CD4-positive, alpha-beta T cell treated with Interleukin-17A for 1 hour (primary cell): ENCODE measurements at places on chromosomes 12 and 14.

- DNase-seq, result no peak
Measured at GRCh38 chr12:49649445-49649844, 26.1 kb downstream of the PRPF40B start.

DNA sequence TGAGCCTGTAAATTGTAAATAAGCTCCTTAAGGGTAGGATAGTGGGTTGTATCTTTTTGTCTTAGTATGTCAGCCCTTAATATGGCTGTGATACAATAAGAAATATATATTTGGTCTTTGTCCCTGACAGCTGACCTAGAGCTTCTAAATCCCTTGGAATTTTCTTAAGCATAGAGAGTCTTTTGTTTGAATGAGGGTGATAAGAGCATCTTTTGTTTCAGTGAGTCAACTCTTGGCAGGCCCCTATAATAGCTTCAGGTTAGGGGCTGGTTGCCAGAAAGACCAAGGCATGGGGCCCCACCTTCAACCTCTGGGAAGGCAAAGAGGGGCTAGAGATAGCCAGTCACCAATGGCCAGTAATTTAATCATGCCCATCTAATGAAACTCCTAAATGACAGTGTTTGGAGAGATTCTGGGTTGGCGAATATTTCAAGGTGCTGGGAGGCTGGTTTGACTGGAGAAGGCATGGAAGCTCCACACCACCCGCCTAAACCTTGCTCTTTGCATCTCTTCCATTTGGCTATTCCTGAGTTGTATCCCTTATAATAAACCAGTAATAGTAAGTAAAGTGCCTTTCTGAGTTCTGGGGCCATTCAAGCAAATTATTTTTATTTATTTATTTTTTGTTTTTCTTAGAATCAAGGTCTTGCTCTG lies 10.5 kb downstream of the PALS1 start:
- no peak for DNase-seq

DNA sequence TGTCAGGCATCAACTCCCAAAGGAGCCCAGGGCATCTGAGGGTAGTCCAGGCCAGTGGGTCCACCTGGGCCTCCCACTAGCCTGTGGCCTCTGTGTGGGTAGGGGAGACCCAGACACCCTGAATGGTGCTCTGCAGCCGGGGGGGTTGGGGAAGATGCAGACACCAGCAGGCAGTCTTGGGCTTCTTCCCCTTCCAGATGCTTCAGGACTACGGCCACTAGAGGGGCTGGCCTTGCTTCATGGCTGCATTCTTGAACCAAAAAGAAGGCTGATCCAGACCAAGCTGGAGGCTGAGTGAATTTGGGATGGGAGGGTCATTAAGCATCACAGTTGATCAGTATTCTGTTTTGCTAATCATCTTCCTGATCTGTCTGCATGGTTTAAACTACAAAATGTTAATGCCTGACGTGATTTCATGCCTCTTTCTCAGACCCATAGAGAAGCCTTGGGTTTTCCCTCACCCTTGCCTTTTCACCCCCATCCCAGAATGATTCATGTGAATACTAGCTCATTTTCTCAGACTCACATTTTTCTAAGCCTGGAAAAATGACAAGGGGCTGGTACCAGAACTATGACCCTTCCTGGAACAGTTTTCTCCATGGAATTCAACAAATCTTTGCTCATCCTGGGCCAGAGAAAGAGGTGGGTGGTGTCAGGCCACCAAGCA lies 134.2 kb downstream of the NTF3 start:
- DNase-seq, result no peak

- DNase-seq, result no peak
Measured at GRCh38 chr12:117076410-117077372, 22.5 kb downstream of the TESC start.

DNA sequence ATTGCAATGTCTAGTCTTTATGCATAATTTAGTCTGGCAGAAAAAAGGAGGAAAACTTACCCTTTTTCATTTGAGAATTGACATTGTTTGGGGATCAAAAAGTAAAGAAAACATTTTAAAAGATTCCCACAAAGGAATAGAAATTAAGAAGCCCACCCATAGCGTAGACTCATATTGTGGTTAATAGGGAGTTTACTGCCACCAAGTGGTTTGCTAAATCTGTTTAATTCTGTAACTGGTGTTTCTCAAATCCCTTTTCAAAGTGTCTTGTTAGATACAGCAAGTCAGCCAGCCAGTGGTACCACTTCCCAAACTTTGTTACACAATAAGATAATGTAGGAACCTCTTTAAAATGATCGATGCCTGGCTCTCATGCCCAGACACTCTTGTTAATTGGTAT lies 180.3 kb downstream of the IPO8 start:
- DNase-seq, result no peak

GRCh38 chr12:69733638-69734037 lies 5.0 kb upstream of the RAB3IP start:
- DNase-seq, result no peak

- DNase-seq, result no peak
Measured at GRCh38 chr14:52332269-52332668, 18.2 kb downstream of the PTGER2 start.

- no peak for DNase-seq
Measured at GRCh38 chr12:93378998-93379325, 1.2 kb downstream of the NUDT4 start.

DNA sequence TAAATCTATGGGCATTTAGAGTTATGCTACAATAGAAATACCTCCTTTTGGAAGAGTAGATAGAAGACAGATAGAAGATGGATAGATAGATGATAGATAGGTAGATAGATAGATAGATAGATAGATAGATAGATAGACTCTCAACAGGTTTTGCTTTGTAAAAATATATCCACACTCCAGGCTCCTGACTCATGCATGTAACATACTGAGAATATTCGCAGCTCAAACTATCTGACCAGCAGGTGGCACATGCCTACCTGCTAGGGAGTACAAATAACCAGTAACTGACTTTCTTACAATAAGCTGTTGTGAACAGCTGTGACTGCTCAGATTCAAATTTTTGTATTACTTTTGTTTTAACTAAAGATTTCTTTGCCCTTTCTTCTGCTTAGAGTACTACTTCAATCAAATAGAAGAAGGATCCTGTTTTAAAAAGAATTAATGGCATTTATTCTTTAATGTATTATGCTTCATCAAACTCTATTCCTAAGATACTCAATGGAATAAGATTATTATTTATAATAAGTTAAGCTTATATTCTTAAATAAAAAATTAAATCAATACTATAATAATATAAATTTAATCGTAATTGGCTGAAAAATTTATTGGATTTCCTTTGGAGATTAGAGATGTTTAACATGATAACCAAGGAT lies 15.8 kb upstream of the CPNE8 start:
- peak; percentile 38 for DNase-seq

DNA sequence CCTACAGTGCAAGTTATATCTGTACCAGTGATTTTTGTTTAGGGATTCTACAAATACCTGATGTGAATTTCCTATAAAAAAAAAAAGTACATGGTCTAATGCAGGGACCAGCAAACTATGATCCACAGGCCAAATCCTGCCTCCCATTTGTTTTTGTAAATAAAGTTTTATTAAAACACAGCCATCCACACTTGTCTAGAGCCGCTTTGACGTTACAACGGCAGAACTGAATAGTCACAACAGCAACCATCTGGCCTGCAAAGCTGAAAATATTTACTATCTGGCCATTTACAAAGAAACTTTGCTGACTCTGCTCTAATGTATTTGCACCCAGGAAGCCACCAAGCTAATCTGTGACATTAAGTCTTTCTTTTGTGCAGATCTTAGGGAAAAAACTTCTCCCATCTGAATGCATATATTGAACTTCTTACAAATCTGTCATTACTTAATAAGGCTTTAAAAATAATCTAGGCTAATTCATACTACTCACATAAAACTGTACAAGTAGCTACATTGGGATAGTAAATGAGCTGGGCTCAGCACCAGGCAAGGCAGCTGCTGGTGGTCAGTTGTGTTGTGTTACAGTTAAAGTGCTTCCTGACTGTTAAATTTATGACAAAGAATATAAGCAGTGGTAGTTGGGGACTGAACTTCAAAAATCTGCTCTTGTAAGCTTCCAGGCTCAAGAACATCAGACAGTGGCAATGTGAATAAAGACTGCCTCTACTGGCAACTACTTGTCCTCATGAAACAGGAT lies 303.3 kb downstream of the MED13L start:
- DNase-seq, result no peak

- DNase-seq, result no peak
Measured at GRCh38 chr12:78359520-78359919, 505.1 kb upstream of the SYT1 start.

DNA sequence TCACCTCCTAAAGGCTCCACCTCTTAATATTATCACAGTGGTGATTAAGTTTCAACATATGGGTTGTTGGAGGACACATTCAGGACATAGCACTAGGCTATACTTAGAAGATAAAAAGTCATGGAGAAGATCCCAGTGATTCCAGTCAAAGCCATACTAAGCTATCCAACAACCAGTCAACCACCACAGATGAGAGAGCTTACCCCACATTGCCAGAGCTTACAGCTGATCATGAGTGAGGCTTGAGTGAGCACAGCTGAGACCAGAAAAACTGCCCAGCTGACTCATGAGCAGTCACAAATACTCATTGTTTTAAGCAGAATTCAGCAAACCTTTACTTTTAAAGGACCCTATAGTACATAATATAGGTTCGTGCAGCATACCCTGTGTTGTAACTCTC lies 85.1 kb downstream of the DRAM1 start:
- DNase-seq, result no peak

DNA sequence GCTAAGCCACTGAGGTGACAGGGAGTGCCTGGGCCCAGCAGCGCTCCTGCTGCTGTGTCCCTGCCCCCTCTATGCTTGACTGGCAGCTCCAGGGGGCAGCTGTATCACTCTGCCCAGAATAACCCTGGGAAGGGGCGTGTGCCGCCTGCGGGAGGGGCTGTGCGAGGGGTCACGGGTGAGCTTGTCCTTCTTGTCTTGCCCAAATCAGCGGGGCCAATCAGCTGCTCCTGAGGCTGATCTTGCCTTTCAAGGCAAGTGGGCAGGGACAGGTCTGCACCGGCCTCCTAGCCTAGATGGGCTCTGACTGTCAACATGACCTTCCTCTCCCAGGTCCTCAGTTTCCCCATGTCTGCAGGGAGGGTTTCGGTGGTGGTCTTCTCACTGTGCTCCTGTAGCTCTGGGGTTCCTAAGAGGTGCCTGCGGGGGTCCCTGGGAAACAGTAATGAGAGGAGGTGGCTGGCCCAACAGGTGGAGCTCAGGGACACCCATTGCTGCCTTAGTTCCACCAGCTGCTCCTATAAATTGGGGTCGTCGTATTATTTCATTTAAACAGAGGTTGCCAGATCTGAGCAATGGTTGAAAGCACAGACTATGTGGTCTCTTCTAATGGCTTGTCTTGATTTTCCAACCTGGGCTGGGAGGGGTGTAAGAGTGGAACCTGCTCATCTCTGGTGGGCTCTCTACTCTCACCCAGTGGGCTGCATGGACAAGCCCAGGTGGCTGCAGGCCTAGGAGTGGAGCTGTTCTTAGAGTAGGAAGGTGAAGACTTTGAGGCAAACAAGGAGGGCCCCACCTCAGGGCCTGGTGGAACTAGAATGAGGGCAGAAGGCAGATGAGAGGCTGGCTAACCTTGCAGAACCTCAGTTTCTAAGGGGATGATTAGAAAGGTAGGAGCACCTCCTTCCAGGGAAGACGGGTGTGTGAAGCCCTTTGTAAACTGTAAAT lies 11.7 kb downstream of the RTL1 start:
- no peak for DNase-seq

GRCh38 chr14:22471545-22472121 lies 117.4 kb downstream of the DAD1 start:
- DNase-seq, result no peak

DNA sequence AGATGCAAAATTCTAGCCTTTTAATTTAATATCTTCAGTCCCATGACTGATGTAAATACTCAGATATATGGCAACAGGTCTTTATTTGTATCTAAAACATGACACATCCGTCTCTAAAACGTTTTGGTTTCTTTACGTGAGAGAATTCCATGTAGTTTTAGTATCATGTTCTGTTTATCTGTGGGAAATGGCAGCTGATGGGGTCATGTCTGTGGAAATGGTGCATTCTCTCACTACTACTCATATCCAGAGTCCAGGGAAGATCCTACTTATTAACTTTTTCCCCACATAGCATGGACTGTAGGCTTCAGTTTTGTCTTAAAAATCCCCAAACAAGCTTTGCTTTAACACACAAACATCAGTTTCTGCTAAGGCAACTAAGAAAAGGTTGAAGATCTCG lies 53.8 kb downstream of the SPTLC2 start:
- DNase-seq, result no peak

GRCh38 chr12:65302891-65303290 lies 24.4 kb downstream of the MSRB3 start:
- no peak for DNase-seq

DNA sequence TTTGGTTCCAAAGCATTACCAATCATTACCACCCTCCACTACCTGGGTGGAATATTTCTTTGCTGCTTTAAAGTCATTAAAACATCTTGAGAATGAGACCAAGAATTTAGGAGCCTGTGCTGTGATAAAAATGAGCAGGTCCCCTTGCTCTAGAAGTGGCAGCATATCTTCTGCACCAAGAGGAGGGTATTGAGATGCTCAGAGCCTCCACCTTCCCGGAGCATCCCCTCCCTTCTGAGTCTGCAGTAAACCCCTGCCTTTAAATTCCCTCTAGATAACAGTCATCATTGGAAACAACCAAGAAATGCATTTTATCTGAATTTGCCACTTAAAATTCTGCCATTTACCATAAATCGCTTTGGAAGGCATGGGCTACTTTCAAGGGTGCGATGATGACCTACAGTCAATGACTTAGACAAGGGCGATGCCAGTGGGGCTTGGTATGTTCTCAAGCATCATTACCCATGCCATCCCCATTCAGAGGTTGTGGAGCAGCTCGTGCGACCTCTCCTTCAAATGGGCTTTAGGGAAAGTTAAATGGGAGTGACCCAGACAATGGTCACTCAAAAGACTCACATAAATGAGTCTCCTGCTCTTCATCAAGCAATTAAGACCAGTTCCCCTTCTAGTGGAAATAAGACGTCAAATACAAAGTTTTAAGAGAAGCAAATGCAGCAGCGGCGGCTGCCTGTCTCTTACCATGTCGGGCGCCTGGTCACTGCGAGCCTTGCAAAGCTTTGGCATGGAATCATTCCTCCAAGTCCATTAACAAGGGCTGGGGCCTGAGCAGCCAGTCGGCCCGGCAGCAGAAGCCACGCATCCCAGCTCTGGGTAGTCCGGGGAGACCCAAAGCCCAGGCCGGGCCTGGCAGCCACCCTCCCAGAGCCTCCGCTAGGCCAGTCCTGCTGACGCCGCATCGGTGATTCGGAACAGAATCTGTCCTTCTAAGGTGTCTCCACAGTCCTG lies 334.5 kb downstream of the TMEM121 start:
- DNase-seq, result no peak
